ENCODE measurements at places on chromosomes 2 and 18.

GRCh38 chr18:59456657-59457056 is 97.6 kb upstream of the LMAN1 start:
- DNase-seq: no peak

DNA sequence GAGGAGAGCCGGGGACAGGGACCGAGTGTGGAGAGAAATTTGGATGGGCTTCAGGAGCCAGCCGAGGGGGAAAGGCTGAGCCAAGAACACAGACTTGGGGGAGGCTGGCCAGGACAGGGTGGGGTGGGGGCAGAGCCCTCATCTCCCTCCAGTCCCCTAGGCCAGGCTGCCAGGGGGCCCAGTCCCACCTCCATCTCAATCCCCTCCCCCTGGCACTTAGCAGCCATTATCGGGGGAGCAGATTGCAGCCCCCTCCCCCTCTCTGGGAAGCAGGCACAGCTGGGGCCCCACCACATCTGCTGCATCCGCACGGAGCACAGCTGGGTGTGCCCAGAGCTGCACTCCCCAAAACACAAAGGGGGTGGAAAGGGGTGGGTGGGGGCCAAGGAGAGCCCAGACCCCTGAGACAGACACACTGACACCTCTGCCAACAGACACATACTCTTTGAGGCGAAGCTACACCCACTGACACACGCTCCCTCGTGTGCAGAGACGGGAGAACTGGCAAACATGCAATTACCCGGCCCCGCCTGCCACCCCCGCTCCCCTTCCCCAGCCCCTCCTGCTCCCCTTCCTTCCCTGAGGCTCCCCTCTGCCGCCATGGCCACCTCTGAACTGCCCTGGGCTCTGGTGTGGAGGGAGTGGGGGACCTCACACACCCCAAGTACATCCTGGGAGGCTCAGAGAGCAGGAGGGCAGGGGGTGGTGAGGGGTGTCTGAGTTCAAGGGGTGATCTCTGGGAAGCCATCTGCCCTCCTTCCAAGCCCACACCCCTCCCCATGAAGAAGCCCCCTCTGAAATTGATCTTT is 5.1 kb upstream of the ASIC4 start:
- no peak for DNase-seq

- no peak for DNase-seq
These were observed 39.4 kb downstream of the LYPD6B start for GRCh38 chr2:149077861-149078260.

DNA sequence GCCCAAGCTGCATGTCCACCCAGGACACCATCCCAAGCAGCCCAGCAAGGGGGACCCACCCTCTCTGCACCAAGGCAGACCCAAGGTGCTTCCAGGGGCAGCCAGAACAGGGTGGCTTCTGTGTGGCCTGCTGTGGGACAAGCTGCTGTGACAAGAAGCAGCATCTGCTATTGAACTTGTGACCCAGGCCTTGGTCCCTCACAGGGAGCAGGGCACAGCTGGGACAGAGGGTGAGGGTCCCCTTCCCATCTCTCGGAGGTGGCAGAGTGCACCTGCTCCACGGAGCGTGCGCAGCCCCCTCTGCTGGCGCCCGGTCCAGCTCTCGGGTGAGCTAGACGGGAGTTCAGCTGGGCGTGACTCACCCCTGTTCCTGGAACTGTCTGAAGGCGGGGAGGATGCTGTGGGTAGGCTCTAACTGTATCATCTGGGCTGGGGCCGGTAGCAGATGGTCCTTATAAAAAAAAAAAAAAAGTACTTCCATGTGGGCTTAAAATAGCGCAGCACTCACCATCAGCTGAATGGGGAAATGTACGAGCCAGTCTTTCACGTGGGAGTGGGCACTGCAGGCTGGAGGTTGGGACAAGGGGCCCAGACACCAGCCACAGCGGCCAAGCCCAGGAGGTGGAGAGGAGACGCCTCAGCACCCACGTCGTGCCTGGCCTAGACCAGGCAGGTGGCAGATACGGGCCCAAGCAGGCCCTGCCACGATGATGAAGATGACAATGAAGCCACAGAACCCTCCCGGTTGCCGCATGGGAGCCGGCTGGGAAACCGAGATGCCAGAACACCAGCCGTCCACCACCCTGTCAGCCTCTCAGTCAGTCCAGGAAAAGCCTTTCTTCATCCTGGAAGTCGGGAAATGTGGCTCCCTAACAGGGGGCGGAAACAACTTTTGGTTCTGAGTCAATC is 136.8 kb upstream of the ID2 start:
- peak; percentile 86 for DNase-seq

DNA sequence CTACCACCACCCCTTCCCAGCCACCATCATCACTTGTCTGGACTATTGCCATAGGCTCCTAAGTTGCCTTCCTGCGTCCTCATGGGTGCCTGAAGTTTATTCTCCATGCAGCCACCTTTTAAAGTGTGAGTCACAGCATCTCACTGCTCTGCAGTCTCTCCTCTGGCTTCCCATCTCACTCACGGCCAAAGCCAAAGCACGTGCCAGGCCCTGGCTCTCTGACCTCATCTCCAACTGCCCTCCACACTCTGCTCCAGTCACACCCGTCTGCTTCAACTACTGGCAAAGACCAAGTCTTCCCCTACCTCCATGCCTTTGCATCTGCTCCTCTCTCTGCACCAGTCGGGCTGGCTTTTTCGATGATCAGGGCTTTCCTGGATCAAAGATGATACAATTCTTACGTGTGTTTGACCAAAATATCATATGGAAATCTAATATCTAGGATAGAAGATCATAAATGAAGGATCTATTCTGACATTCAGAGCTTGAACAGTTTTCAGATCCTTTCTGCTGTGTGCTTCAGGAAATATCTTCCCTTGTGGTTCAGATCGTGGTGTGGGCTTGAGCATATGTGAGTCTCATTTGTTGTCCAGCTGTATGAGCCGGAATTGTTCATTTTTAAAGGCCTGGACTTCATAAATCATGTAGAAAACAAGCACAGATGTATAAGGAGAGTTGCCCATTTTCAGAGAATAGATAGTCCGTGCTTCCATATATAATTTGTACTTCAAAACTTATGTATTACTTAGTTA is 175.6 kb downstream of the PRKCE start:
- DNase-seq: no peak

DNA sequence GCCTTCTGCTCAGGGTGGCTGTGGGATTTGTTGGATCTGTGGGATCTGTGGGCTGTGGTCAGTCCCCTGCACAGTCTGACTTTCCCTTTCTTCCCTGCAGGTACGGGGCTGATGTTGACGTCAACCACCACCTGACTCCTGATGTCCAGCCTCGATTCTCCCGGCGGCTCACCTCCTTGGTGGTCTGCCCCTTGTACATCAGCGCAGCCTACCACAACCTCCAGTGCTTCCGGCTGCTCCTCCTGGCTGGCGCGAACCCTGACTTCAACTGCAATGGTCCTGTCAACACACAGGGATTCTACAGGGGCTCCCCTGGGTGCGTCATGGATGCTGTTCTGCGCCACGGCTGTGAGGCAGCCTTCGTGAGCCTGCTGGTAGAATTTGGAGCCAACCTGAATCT is 17.5 kb downstream of the ASB1 start:
- DNase-seq: no peak

GRCh38 chr2:3902131-3902530 is 198.8 kb downstream of the DCDC2C start:
- DNase-seq: no peak

- DNase-seq: no peak
These were observed 1191.0 kb upstream of the LRRTM1 start for GRCh38 chr2:81495556-81495955.

DNA sequence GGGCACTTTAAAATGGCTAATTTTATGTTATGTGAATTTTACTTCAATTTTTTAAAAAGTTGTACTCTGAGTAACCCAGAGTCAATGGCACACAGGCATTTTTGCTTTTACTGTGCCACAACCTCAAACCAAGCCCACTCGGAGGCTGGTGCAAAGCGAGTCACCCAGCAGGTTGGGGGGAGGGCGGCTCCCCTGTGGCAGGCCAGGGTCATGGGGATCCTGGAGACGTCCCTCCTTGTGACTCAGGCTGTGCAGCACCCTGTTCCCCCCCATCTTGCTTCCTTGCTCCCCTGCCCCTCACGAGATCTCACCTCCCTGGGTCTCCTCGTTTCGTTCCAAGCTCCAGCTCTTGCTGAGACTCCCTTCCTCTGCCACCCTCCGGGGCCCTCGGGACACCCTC is 58.6 kb downstream of the POMC start:
- DNase-seq: no peak

DNA sequence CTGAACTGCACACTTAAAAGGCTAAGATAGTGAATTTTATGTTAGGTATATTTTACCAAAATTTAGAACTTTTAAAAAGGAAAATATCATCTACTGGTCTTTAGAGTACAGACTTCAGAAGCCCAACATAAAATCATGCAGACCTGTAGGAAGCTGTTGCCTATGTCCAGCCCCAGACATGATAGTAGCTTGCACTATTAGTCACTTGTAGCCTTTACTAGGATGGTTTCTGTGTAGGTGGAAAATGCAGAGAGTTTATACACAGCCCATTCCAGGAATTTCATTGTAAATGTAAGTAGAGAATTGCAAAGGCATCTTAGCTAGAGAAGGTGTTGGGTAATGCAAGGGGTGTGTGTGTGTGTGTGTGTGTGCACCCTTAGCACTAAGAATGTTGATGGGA is 640.2 kb downstream of the RNF144A start:
- no peak for DNase-seq

- DNase-seq: peak; percentile 54
These were observed 23.9 kb downstream of the CTLA4 start for GRCh38 chr2:203891474-203891873.

DNA sequence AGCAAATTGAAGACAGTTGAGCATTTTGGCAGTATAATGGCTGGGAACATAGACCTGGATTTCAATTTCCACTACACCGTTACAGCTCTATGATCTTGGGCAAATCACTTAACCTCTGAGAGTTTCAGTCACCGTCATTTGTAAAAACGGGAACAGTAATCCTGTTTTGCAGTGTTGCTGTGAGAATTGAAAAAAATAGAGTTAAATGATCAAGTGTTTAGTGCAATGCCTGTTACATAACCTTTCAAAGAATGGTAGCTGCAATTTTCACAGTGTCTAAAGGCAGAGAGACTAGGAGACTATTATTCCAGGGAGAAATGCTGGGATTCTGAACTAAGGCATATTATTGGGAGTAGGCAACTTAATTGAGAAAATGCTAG is 2.0 kb downstream of the AGPS start:
- DNase-seq: no peak

- DNase-seq: no peak
These were observed 44.8 kb downstream of the REL start for GRCh38 chr2:60925994-60926740.

DNA sequence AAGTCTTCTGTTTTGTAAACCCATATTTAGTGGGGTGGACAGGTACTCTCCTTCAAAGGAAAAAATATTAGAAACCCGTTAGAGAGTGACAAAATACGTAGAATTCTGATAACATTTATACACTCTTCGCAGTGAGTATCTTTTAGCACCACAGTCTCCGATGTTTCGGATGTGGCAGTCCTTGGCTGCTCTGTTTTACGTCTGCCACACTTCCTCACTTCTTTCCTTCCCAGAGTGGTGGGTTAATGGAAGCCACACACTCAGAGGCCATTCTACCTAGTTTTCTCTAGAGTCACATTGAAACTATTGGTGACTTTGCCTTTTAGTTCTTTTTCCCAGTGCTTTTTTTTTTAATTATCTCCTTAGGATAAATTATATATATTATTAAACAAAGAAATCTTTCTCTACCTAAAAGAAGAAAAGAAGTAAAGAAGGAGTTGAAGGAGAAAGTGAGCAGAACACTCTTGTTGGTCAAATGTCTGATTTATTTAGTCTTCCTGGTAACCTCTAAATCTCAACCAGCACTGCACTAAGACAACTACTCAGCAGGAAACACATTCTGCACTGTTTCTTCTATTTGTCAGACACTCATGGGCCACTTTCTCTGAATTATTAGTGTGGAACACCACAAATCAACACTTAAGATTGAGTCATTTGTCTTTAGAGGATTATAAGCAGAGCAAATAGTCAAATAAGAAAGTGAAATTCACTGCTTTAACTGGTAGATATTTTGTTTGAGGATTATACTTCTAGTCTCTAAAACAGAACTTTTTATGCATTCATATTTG is 451.3 kb upstream of the TMEFF2 start:
- DNase-seq: no peak

DNA sequence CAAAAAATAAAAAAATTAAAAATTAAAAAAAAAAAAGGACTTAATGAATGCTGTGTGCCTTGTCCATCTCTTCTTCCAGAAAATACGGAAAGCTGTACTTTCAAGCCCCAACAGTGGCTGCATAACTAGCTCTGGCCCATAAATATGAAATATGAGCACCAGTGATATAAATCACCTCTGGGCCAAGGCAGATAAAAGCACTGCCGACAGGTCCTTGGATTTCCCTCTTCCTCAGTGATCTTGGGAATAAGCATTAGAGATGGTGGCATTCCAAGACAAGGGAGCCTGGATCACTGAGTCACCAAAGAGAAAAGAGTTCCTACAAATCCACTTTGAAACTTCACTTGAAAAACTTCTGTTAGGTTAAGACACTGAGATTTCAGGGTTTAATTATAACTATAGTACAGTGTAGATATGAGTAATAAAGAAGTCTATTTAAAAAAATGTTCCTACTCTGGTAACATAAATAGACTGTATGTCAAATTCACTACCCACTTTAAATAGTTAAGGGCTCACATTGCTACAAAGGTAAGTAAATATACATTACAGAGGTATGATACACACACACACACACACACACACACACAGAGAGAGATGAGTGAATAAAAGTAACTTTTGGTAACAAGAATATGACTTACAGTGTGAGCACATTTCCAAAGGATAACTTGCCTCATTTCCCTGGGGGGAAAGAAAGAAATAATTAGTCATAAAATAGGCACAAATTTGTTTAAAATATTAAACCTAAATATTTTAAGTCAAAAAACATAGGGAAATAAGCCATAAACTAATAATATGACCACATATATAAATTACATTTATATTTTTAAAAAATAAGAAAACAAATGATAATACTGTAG is 35.6 kb downstream of the PPP3R1 start:
- DNase-seq: no peak

GRCh38 chr2:38264396-38265221 is 112.5 kb downstream of the ATL2 start:
- no peak for DNase-seq

GRCh38 chr18:48391868-48392267 is 17.3 kb downstream of the ZBTB7C start:
- DNase-seq: no peak

- DNase-seq: no peak
These were observed 111.9 kb upstream of the COL5A2 start for GRCh38 chr2:189291460-189291859.

DNA sequence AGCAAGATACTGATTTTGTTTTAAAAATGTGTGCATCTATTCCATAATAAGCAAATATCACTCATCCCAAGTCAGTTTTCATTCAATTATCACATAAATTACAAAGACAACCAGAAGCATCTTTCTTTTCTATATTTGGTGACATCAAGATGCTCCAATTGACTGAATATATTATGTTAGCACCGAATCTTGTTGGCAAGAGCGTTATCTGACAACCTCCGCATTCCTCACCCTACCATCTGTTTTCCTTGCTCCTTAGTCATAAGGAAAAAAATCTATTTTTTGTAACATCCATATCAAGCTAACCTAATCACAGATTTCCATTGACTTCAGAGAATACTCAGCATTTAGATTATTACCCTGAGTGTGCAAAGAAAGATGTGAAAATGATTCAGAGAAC is 212.2 kb upstream of the KYNU start:
- no peak for DNase-seq

- no peak for DNase-seq
These were observed 51.6 kb downstream of the PDK1 start for GRCh38 chr2:172607379-172607928.

GRCh38 chr2:101752716-101753616 is 55.5 kb downstream of the MAP4K4 start:
- no peak for DNase-seq
